ENCODE measurements at places on chromosomes 5 and 9. TPM values are rescaled to one million over a fixed set of nuclear protein-coding genes. Genes with fewer than 3 reads are reported as not detected.

GRCh38 chr9:124482431-124483031, 24.7 kb downstream of the NR5A1 start:
- no peak for DNase-seq

DNA sequence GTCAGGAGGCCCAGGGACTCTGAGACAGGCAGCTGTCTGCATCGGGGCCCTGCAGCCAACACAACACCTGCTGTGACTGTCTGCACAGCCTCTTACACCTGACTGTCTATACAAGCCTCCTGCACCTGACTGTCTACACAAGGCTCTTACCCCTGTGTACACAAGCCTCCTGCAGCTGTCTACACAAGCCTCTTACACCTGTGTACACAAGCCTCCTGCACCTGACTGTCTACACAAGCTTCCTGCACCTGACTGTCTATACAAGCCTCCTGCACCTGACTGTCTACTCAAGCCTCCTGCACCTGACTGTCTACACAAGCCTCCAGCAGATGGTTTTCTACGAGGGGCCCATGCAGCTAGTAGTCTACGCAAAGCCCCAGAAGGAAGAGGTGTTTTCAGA, 18.6 kb downstream of the IRX2 start:
- DNase-seq: no peak

DNA sequence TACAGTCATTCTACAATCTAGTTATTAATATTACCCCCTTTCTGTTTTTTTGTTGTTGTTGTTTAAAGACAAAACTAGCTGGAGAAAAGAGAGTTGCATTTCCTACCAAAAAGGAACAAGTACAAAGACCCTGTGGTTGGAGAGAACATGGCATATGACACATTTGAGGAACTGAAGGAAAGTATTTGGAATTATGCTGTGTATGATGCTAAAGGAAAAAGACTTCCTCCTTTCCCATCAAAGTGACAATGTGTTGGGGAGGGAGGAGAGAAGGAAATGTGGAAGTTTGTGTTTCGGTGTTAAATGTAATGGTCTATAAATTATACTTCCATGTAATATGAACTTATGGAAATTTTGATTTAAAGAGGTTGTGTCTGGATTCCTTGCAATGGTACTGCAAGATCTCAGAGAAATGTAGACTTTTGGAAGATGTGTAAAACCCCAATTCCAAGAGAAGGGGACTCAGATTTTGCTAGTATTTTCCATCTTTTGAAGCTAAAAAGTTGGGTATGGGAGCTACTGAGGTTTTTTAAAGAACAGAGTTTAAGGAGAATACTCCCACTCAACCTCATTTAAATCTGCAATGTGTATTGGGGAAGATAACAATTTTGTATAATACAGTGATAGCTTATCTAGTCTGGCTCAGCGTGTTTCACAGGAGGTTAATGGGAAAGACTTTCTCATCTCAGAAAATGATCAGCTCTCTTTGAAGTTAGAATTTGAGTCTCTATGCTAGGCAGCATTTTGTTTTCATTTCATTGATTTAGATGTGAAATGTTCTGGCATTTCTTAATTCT, 15.4 kb upstream of the TNFSF8 start:
- DNase-seq: no peak

- no peak for DNase-seq
Measured at GRCh38 chr5:120848883-120849282, 384.8 kb downstream of the PRR16 start.

The PCDH12 gene
- total RNA-seq: 0.43 TPM

All from activated naive CD4-positive, alpha-beta T cell treated with anti-CD3 and anti-CD28 coated beads for 36 hours (primary cell).